ENCODE measurements at places on chromosomes 5 and 9.
A peak's percentile ranks its signal among the peaks of the same experiment; 100 is the strongest.

- DNase-seq = no peak
Measured at GRCh38 chr9:83523684-83524083, 14.5 kb downstream of the FRMD3 start.

- DNase-seq = no peak
Measured at GRCh38 chr5:76473661-76474060, 70.6 kb downstream of the IQGAP2 start.

- DNase-seq = peak; percentile 6
Measured at GRCh38 chr9:84266087-84266561, 74.4 kb downstream of the SLC28A3 start.

- DNase-seq = no peak
Measured at GRCh38 chr5:88391116-88391515, 122.5 kb upstream of the TMEM161B start.

DNA sequence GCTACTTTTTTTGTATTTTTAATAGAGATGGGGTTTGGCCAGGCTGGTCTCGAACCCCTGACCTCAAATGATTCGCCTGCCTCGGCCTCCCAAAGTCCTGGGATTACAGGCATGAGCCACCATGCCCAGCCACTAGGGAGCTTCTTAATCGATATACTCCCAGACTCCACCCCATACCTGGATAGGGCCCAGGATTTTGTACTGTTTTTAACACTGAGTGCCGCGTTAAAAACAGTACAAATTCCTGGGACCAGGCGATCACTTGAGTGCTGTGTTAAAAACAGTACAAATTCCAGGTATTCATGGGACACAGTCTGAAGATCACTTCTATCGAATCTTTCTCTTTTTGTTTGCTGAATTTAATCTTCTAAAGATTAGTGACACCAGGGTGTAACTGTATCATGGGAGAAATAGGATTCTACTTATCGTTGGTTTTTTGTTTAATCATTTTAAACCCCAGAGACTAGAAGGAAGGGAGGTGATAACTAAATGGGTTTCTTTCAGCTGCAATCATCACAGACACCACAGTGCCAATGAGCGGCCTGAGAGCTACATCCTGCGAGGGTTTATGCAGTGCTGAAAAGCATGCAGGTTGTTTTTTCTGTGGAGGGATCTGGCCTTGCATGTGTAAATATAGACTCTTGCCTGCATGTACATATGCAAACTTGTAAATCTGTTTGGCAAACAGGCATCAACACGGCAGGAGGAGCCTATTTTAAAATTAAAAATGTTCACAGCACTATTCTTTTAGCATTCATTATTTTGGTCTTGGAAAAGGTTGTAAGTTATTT, 303.8 kb upstream of the WWC1 start:
- DNase-seq = no peak

DNA sequence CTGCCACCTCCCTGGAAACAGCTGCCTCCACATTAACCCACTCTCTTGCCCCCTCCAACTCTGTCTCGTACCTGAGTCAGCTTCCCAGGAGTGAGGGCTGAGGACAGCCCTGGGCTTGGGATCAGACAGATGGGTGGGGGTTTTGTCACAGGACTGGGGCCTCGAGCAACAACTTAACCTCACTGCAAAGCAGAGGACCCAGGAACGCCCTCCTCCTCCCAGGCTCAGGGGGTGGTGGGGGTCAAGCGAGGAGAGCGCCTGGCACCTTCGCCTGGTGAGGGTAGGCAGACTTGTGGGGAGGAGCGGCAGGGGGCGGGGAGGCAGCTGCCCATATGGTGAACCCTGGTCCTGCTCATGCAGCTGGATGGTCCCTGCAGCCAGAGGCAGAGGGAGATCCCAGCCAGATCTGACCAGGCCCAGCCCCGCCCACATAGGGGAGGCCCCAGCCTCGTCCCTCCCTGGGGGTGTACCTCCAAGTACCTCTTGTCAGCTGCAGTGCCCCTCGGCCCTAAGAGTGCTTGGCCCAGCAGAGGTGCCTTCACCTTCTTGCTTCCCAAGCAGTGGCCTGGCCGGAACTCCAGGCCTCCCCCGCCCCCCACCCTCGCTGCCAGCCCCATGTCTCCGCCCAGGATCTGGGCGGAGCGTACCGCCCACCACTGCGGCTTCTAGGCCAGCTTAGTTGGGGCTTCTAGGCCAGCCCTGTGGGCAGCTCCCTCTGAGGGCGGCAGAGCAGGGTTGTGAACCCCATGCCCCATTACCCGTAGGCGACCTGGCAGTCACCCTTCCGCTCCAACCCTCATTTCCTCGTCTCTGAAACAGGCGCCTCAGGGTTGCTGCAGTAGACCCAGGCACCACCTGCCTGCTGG, at the start of gene SARDH:
SARDH (minus strand) TSS at position 579 of the 866 bp plus-strand sequence. CDS start 4,179 bp downstream, outside the sequence.
- no peak for DNase-seq

GRCh38 chr9:27126670-27127069, 17.6 kb downstream of the TEK start:
- DNase-seq = no peak

DNA sequence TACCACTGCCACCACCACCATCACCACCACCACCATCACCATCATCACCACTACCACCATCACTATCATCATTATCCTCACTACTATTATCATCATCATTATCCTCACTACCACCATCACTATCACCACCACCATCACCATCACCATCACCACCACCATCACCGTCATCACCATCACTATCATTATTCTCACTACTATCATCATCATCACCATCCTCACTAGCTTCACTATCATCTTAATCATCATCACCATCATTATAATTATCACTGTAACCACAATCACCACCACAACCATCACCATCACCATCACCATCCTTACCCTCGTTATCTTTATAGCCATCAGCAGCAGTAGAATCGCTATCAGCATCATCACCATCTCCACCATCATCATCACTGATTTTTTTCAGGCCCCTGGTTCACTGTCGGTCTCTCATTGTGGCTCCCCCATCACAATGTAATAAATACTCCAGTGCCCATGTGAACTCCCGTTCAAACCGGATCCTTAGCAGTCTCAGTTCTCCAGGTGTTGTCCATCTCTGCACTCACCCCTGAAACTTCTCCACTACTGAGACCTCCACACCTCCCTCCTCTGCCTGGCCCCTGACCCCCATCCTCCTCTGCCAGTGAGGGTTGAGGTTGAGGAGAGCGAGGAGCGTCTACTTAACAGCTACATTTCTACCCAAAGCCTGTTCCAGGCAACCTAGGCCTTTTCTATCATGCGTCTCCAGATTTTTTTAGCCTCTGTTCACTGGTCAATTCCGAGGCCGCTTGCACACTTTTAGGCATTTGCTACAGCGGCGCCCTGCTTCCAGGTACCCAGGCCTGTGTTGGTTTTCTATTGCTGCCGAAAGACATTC, 238.2 kb downstream of the PBX3 start:
- DNase-seq = no peak

GRCh38 chr9:119412399-119412798, 43.2 kb upstream of the BRINP1 start:
- no peak for DNase-seq

GRCh38 chr5:149915392-149916260, 29.0 kb downstream of the PDE6A start:
- no peak for DNase-seq

- DNase-seq = no peak
Measured at GRCh38 chr5:171657473-171657872, 128.1 kb upstream of the SMIM23 start.

DNA sequence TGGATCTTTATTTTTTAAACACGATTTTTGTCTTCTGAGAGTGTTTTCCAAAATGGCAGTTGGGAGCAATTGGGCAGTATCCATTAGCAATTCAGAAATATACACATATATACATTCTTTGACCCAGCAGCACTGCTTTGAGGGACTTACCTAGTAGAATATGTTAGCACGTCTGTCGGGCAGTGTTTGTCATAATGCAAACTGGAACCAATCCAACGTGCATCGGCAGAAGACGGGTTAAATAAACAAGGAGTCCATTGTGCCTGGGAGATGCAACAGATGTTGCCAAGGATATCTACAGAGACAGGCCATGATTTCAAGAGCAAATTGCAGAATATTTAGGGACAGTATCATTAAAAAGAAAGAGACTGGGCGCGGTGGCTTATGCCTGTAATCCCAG, 107.0 kb downstream of the COL5A1 start:
- DNase-seq = no peak

DNA sequence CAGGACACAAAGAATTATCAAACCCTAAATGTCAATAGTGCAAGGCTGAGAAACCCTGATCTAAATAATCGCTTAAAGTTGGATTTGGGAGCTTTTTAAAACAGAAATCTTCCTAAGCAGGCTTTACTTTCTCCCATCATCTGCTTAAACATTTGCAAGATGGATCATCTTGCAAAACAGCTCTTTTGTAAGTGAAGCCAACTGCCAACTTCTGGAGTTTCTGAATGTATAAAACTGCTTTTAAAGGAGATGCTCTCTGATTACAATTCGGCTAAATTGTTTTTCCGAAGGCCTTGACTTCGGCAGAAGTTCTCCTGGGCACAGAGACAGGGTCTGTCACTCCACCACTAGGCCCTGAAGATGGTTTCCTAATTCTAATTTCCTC, 1.3 kb downstream of the PTPN3 start:
- no peak for DNase-seq

GRCh38 chr9:133494636-133495326, 15.9 kb upstream of the SLC2A6 start:
- no peak for DNase-seq

GRCh38 chr9:116452634-116453033, 234.5 kb upstream of the TRIM32 start:
- no peak for DNase-seq

DNA sequence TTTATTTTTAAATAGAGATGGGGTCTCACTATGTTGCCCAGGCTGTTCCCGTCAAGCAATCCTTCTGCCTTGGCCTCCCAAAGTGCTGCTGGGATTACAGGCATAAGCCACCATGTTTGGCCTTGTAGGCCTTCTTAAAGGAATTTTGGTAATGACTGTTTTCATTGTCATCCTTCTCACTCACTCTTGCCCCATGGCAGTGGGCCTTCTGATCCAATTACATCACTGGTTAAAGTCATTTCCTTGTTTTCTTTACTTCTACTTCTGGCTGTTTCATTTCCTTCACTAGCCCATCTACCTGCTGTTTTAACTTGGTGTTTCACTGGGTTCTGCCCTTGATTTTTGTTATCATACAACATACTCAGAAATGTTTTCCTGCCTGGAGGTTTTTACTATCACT, 20.1 kb upstream of the NIM1K start:
- no peak for DNase-seq

- DNase-seq = no peak
Measured at GRCh38 chr5:42590566-42590965, 166.1 kb upstream of the CCDC152 start.

DNA sequence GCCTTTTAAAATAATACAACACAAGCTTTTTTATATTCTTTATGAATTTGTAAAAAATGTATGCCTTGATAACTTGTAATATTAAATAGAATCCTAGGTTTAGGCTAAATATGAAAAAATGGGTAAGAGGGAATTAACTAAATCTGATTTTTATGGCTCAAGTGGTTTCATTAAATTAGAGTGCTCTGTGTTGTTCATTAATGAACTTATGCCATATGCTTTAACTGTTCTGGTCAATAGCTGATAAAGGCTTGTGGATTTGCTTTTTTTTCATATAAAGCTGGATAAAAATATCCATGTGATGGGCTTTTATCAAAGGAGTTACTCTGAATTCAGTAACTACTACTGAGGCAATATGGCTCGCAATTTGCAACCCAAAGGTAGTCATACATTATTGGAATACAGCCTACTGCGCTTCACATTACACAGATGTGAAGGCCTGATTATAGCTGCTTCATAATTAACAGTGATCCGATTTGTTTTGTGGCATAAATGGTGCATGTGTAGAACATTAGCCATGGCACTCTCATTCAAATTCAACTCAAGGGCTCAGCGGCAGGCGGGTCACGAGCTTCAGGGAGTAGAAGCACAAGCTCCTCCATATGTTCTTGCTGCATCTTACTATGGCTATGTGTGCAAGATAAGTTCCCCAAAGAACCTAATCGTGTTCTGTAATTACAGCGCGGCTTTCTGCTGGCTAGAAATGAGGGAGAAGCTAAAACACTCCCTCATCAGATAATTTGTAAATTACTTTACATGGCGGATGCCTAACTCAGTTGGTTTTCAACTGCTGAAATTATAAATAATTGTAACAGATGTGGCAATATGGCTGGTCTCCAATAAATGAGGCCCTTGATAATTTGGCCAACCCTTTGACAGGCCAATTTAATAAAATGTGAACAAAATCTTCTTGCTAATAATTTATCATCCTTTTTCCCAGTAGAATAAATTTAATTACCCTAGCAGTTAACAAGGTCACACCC, 188.3 kb downstream of the CNTLN start:
- DNase-seq = no peak

DNA sequence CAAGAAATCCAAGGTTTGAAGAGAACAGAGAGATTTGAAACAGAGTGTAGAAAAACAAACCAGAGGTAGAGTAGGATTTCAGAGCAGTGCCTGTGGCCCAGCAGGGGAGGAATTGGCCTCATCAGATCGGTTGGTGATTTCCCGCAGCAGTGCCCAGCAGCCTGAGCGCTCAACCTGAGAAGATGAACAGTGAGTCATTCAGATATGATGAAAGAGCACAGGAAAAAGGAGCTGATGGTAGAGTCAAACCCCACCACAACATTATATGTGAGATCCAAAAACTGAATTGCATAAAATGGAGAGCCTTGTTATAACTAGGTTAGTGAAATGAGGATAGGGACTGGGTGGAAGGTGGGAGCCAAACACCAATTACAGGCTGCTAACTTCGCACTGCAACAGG, 248.9 kb downstream of the PIK3R1 start:
- no peak for DNase-seq

- DNase-seq = no peak
Measured at GRCh38 chr5:37211661-37212060, 37.5 kb downstream of the CPLANE1 start.

DNA sequence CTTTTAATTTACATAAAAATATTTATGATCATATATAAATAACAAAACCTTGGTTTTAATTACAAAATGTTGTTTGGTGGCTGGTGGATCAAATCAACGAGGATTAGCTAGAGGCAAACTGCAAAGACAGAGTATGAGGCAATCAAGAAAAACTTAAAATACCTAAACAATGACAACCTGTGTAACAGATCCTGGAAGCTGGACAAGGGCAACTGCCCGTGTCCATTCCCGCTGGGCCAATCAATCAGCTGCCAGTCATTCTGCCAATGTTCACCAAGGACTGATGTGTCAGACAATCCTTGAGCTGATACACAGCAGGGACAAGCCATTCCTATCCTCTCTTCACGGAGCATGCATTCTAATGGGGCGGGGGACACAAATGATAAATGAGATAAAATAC, 3.2 kb upstream of the TENT4A start:
- no peak for DNase-seq

DNA sequence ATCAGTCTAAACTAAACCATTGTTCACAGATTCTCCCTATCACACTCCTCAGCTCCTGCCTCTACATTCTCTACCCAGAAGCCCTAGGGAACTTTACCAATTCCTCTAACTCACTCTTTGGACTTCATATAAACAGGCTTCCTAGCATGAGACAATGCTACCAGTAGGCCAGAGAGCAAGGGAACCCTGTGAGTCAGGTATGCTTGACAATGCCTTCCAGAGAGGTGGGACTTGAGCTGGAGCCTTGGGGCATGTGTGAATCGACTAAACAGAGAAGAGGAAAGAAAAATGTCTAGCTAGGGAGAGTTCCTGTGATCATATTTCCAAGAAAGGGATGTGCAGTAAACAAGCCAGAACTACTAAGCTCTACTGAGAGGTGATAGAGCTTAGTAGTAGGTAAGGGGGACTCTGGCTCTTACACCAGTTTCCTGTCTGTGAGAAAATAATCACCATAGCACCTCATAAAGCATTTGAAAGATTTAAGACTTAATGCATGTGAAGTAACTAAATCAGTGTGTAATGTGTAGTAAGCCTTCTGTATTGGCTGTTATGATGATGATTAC, 6.4 kb upstream of the RFK start:
- DNase-seq = no peak

- DNase-seq = peak; percentile 12
Measured at GRCh38 chr5:144549580-144549979, 378.9 kb downstream of the KCTD16 start.
